ENCODE measurements at places on chromosomes 1 and 21. TPM values are rescaled to one million over a fixed set of nuclear protein-coding genes. Genes with fewer than 3 reads are reported as not detected.

GPR153 gene
- total RNA-seq = 0.99 TPM

DNA sequence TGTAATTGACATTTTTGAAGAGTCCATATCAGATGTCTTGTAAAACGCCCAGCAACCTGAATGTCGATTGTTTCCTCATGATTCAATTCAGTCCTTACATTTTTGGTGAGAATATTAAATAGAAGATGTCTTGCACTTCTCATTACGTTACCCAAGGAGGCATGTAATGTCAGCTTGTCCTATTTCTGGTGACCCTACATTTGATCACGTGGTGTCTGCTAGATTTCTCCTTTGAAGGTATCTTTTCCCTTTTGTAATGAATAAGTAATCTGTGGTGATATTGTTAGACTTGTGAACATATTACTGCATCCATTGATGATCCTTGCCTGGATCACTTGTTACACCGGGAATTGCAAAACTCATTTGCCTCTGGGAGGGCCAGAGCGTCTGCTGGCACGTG is 87.6 kb upstream of the DISP3 start:
- DNase-seq = no peak

NCMAP gene
- total RNA-seq = not detected

- no peak for DNase-seq
Measured at GRCh38 chr1:94949681-94950661, 23.1 kb upstream of the CNN3 start.

XCL1 gene
- total RNA-seq = 41.8 TPM

GREM2 gene
- total RNA-seq = not detected
